ENCODE measurements at places on chromosomes 6 and 20.

DNA sequence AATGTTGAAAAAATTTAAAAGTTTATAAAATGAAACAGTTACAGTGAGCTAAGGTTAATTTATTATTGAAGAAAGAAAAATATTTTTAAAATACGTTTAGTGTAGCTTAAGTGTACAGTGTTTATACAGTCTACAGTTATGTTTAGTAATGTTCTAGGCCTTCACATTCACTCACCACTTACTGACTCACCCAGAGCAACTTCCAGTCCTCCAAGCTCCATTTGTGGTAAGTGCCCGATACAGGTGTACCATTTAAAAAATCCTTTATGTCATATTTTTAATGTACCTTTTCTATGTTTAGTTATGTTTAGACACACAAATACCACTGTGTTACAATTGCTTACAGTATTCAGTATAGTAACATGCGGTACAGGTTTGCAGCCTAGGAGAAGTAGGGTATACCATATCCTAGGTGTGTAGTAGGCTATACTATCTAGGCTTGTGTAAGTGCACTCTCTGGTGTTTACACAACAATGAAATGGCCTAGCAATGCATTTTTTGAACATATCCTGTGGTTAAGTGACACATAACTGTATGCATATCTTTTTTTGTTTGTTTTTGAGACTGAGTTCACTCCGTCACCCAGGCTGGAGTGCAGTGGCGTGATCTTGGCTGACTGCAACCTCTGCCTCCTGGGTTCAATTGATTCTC, 26.3 kb downstream of the FLRT3 start:
- no peak for DNase-seq

DNA sequence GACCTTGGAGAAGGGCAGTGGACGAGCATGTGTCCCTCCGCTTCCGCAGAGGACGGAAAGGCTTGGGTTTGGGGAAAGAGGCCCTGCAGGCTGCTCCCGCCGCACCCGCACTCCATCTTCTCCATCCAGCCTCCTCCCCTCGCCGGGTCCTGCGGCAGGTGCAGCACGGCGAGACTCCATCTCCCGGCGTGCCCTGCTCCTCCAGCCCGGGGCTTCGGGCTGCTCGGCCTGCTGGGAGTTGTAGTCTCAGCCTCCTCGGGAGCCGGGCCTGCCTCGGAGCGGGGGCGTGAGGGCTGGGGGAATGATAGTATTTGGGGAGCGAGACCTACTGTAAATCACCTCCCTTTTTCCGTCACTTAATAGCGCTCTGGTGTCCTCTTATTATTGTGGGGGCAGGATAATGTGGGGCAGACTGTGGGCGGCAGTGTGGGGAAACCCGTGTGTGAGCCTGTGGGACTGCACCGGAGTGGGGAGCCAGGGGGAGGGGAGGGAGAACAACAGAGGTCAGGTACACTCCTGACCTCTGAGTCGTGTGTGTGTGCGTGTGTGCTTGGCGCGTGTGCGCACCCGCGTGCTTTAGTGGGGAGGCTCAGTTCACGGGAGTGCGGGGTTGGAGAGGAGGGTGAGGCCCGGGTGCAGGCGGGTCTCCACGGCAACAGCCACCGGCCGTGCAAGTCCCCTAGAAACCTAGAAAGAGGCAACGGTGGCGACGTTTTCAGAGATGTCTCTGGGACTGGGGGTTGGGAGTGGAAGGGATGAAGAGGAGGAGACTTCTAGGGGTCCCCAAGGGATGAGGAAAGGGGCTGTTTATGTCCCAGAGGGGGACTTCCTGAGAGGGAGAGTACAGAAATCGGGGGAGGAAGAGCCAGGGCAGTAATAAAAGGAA, 4.1 kb downstream of the TTBK1 start:
- no peak for DNase-seq

DNA sequence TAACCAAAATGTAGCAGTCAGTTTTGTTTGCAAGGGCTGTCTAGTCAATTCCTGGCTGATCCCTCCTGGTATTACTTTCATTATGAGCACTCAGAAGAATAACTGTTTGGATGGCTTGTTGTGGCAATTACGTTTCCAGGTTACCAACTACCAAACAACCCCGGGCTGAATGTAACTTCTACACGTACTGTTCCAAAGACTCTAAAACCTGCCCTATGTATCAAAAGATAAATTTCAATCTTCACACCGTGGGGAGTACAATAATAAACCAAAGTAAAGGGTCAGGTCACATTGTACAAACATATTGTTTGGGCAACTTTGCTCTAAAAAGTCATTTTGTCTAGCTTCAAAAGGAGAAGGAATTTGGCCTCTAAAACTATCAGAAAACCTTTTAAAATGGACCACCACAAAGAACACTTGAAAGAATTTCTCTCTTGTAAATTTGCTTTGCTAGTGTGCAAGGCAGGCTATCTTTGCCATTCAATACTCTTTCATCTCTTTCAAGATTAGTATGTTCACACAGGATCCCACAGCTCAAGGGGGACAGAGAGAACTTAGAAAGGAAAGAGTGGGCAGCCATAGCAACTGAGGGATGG, 27.6 kb downstream of the DCDC2 start:
- DNase-seq, result no peak

DNA sequence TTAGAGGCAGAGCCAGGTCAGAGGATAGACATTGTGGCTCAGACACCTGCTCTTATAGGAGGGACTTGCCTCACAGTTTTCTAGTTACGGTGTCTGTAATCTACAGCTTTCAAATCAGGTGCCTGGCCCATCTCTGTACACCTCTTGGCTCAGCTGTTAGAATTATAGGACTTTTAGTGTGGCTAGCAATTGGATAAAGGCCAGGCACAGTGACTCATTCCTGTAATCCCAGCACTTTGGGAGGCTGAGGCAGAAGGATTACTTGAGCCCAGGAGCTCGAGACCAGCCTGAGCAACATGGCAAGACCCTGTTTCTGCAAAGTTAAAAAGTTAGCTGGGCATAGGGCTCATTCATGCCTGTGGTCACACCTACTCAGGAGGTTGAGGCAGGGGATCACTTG, 20.0 kb downstream of the BRPF3 start:
- DNase-seq, result peak; percentile 31

DNA sequence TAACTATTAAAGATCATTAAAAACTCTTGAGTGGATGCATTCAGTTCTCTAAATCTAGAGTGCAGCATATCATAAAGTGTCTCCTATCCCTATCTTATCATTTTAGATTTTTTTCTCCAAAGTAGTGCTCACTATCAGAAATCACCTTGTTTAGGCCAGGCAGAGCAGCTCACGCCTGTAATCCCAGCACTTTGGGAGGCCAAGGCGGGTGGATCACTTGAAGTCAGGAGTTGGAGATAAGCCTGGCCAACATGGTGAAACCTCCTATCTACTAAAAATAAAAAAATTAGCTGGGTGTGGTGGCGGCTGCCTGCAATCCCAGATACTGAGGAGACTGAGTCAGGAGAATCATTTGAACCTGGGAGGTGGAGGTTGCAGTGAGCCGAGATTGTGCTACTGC, 368.9 kb downstream of the PRKN start:
- no peak for DNase-seq

GRCh38 chr20:37314099-37314498, 24.6 kb downstream of the MANBAL start:
- no peak for DNase-seq

- DNase-seq, result no peak
Observed at GRCh38 chr6:13113981-13114593, 214.2 kb downstream of the TBC1D7 start.

- peak; percentile 50 for DNase-seq
Observed at GRCh38 chr6:132300323-132300949, 100.8 kb downstream of the MOXD1 start.

DNA sequence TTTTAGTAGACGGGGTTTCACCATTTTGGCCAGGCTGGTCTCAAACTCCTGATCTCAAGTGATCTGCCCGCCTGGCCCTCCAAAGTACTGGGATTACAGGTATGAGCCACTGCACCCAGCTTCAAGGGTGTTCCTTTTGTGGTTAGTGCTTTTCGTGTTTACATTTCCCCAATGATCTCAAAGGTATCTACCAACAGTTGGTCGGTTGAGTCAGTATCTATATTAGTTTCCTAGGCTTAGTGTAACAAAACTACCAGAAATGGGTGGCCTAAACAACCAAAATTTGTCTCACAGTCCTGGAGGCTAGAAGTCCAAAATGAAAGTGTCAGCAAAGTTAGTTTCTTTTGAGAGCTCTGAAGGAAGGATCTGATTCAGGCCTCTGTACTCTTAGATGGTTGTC, 30.1 kb downstream of the CASP8AP2 start:
- no peak for DNase-seq
